SK-N-DZ (cell line): ENCODE measurements at places on chromosomes 13 and 19.

- DNase-seq = no peak
Observed at GRCh38 chr13:59300355-59301173, 863.2 kb downstream of the DIAPH3 start.

DNA sequence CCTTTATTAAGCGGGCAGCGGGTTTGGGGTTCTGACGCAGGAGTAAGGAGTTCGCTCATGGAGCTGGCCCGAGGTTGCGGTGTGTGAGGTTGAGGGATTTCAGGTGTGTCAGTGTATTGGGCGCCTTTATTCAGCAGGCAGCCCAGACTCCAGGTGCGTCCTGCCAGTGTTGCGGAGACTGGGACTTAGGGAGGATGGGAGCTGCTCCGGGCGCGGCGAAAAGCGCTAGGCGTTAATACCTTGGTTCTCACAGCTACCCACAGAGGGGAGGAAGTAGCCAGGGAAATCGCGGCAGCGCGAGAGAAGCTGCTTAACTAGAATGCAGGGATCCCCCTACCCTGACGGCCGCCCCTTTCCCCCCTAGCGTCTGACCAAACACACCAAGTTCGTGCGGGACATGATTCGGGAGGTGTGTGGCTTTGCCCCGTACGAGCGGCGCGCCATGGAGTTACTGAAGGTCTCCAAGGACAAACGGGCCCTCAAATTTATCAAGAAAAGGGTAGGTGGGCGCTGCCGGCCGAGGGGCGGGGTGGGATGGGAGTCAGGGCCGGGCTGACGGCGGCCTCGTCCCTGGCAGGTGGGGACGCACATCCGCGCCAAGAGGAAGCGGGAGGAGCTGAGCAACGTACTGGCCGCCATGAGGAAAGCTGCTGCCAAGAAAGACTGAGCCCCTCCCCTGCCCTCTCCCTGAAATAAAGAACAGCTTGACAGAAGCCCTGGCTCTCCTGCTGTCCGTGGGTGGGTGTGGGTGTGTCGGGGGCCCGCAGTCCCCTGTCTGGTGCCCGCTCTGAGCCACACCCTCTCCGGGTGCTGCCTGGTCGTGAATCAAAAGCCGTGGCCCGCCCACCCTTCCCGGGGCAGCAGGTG, 1.1 kb downstream of the RPL36 start:
- no peak for DNase-seq

DNA sequence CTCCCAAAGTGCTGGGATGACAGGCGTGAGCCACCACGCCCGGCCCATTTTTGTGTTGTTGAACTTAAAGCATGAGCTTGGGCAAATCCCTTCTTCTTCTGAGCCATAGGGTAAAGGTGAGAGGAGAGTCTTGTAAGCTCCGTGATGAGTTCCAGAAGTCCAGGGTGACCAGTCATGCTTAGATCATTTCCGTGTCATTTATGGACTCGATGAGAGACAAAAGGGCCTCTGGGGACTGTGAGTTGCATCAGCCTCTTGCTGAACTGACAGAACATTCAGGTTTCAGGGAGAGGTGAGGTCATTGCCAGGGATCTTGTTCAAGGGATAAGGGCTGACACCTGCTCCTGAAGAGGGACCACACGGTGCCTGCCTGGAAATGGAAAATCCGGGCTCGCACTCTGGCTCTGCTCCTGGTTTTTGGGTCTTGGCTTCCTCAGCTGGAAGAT, 53.6 kb downstream of the GADD45B start:
- DNase-seq = peak; percentile 36

GRCh38 chr19:3224346-3225168, at the start of gene CELF5:
CELF5 (plus strand) TSS chr19:3224661; CDS start chr19:3224740, 79 bp downstream.
- no peak for DNase-seq

DNA sequence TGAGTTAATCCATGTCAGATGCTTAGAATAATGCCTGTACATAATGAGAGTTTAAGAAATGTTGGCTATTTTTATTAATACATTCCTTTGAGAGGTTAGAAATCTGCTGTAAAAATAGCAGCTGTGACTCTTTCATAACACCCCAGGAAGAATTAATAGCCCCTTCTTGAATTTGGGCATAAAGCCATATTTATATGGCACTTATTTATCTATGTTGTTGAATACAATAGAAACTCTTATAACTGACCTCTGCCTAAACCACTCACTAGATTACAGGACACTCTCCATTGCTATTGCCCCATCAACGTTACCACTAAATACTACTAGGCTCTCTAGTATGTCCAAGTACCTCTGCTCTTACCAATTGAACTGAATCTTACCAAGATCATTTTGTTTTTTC, 16.3 kb downstream of the NEK5 start:
- no peak for DNase-seq

DNA sequence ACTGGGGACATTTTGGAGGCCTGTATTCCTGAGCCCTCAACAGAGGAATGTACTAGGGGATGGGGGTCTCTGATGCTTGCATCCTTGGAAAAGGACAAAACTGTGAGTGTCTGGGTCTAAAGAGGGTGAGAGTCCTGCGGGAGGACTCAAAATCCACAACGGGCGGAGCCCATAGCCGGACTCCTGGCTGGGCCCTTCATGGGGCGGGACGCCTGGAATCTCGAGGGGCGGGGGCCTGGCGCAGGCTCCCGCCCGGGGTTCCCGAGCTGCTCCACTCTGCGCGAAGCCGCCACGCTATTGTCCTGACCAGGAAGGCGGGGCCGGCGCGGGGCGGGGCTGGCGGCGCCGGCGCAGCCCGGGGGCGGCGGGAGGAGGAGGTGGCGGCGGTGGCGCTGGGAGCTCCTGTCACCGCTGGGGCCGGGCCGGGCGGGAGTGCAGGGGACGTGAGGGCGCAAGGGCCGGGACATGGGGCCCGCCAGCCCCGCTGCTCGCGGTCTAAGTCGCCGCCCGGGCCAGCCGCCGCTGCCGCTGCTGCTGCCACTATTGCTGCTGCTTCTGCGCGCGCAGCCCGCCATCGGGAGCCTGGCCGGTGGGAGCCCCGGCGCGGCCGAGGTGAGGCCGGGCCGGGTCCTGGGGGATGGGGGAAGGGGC, at the start of gene APLP1:
APLP1 (plus strand) TSS at position 403 of the 651 bp plus-strand sequence; CDS start at position 466, 63 bp downstream.
- DNase-seq = peak; percentile 68

- DNase-seq = no peak
Observed at GRCh38 chr13:68254151-68254550, 1024.0 kb upstream of the PCDH9 start.

GRCh38 chr13:113296823-113297369, at the start of gene LAMP1:
LAMP1 (plus strand) TSS chr13:113297239; CDS start chr13:113297435, 196 bp downstream.
- peak; percentile 97 for DNase-seq

GRCh38 chr13:102960959-102961358, 105.3 kb downstream of the SLC10A2 start:
- DNase-seq = no peak

DNA sequence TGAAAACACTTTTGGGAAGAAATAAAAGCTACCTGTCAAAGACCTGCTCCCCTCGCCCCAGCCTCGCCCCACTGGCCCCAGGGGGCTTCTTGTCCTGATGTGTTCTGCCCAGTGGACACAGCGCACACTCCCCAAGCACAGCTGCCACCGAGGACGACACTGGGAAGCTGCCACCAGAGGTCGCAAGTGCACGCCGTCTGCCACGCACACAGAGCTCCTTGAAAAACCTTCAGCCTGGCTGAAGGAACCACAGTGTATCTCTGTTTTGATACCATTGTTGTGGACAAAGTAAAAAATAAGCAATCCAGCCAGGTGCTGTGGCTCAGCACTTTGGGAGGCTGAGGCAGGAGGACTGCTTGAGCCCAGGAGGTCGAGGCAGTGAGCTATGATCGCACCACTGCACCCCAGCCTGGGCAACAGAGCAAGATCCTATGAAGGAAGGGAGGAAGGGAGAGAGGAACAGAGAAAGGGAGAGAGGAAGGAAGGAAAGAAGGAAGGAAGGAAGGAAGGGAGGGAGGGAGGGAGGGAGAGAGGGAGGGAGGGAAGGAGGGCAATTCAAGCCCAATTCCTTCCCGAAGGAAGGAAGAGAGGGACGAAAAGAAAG, 57.3 kb downstream of the CEBPG start:
- DNase-seq = peak; percentile 74

- no peak for DNase-seq
Observed at GRCh38 chr19:18160493-18160970, 7.6 kb downstream of the PIK3R2 start.

- no peak for DNase-seq
Observed at GRCh38 chr19:18478545-18479311, 40.8 kb upstream of the ISYNA1 start.

GRCh38 chr19:1213391-1214286, 8.1 kb downstream of the STK11 start:
- no peak for DNase-seq

DNA sequence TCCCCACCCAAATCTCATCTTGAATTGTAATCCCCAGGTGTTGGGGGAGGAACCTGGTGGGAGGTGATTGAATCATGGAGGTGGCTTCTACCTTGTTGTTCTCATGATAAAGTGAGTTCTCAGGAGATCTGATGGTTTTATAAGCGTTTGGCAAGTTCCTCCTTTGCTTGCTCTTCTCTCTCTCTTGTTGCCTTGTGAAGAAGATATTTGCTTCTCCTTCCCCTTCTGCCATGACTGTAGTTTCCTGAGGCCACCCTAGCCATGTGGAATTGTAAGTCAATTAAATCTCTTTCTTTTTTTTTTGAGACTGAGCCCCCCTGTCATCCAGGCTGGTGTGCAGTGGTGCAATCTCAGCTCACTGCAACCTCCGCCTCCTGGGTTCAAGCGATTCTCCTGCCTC, 34.4 kb downstream of the VSTM1 start:
- no peak for DNase-seq

- no peak for DNase-seq
Observed at GRCh38 chr13:113178070-113178895, 19.8 kb downstream of the PROZ start.

- no peak for DNase-seq
Observed at GRCh38 chr13:33180122-33180804, 105.3 kb downstream of the STARD13 start.

GRCh38 chr13:72530471-72530870, 197.0 kb downstream of the MZT1 start:
- no peak for DNase-seq

DNA sequence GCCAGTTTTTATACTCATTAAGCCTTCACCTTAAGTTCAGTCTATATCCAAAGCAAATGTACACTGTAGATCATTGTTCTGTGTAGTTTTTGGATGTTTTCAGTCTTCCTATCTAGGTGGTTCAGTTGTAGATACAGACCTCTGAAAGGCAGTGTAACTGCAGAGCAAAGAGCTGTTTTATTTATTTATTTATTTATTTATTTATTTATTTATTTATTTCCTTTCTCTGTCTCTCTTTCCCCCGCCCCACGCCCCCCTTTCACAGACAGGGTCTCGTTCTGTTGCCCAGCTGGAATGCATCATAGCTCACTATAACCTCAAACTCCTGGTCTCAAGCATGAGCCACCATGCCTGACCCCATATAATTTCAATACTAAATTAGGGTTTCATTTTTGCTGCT, 281.8 kb upstream of the KLHL1 start:
- DNase-seq = no peak

GRCh38 chr19:55444646-55445045, 1.5 kb upstream of the SHISA7 start:
- no peak for DNase-seq

GRCh38 chr19:17235300-17235970, 9.4 kb downstream of the OCEL1 start:
- peak; percentile 64 for DNase-seq

DNA sequence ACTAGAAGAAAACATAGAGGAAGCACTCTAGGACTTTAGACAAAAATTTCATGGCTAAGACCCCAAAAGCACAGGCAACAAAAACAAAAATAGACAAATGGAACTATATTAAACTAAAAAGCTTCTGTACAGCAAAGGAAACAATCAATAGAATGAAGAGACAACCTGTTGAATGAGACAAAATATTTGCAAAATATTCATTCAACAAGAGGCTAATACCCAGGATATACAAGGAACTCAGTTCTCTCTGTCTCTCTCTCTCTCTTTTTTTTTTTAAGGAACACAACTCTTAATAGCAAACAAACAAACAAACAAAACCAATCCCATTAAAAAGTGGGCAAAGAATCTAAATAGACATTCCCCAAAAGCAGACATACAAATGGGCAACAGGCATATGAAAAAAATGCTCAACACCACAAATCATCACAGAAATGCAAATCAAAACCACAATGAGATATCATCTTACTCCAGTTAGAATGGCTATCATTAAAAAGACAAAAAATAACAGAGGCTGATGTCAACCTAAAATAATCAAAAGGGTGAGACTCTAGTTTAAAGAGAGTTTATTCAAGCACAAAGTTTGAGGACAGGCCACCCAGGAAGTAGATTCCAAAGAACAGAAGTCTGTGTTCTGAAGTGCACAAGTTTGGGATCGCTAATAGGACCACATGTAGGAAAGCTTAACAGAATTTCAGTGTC, 27.1 kb upstream of the SLC7A9 start:
- no peak for DNase-seq

DNA sequence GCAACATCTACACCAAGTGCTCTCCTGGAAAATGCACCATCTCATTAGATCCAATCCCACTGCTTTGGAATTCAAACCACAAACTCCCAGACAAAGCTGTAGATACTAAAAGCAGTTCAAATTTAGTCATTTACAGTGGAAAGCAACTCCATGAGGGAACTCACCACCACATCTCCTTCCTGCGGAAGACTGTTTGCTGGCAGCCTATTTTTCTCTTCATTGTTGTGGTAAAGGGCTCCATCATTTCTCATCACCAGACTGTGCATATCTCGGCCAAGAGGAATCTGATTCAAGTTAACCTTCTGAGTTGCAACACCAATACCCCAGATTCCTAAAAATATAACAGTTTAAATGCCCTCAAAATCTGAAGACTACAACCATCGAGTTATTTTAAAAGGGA, 8.4 kb downstream of the SPRYD7 start:
- no peak for DNase-seq

DNA sequence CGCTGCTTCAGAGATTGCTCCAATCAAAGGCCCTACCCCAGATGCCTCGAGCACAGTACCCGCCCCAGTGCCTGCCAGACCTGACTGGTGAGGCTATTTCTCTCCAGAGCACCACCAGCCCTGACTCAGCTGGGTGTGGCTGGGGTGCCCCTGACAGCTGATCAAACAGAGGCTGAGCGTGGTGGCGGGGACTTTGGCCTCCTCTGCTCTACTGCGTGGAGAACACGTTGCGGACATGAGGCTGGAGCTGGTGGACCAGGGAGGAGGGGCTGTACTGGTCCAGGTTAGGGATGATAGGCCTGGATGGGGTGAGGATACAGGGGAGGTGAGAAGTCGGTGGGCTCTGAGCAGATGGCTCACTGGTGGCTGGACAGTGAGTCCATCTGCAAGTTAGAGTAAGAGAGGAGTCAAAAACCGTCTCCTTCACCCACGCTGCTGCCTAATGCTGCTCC, 3.5 kb upstream of the DOCK6 start:
- DNase-seq = no peak

DNA sequence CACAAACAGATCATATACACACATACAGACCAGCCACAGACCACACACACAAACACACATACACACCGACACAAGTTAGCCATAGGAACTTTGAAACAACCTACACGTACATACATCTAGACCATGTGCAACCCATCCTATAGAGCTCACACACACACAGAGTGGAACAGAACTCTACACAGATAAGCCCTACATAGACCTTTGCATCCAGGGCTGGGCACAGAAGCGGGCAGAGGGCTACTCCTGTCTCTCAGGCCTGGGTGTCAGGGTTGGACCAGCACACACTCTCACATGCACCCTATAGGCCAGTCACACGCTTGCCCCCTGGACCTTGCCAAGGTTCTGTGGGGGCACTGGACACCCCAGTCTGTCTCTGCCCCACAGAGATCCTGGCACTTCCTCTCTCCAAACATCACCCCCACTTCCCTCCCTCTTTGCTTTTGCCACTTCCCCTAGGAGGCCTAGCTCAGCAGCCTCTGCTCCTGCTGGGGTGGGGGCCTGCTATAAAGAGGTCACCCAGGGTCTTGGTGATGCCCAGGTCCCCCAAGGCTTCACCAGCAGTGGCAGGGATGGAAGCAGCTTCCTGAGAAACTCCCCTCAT, 5.8 kb upstream of the JUNB start:
- no peak for DNase-seq

GRCh38 chr13:60765700-60766411, 368.8 kb downstream of the TDRD3 start:
- no peak for DNase-seq
